ENCODE measurements at places on chromosomes 11 and 22.

GRCh38 chr22:45672564-45673481 lies 1.2 kb downstream of the ATXN10 start:
- no peak for DNase-seq

GRCh38 chr11:93737904-93738612 lies 3.2 kb downstream of the TAF1D start:
- DNase-seq: no peak

- DNase-seq: no peak
These were observed 164.5 kb downstream of the LUZP2 start for GRCh38 chr11:24661331-24661730.

DNA sequence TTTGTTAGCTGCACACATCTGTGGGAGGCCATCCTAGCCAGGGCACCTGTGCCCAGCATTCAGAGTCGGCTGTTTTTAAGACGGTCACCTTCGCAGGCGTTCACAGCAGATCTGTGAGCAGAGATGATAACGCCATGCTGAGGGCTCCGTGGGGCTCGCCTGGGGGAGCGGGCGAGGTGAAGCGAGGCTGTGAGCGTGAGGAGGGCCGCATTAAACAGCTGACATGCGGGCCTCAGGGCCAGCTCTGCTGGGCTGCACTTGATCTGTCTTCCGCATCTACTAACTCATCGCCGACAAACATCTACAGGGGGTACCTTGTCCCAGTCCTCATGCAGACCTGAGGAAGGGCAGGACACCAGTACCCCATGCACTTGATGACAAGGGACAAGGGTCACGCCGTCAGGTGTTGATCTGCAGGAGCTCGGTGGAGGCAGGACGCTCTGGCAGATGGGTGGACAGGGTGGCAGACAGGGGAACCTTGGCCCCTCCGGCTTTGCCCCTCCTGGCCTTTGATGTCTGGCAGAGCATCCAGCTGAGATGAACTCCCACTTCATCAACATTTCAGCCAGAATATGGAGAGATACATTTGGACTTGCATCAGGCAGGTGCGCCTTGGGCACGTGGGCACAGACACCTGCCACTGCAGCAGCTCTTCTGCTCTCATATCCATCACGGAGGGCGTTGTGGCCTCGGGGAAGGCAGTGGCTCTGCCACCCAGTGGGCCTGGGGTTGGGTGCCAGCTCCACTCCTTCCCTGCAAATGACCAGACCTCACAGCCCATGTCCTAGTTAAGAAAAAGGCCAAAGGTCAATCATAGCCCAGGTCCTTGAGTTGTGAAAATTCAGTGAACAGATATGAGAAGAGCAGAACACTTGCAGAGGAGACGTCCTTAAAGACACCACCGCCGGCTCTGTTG lies 822.9 kb downstream of the BRD1 start:
- no peak for DNase-seq

DNA sequence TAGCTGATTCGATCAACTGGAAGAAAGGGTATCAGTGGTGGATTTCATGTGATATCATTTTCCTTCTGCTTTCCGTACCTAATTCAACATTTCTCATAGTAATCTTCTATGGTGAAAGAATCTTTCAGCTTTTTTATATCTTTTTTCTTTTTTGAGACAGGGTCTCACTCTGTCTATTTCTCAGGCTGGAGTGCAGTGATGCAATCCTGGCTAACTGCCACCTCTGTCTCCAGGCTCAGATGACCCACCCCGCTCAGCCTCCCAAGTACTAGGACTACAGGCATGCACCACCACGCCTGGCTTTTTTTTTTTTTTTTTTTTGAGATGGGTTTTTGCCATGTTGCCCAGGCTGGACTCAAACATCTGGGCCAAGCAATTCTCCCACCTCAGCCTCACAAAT lies 18.6 kb upstream of the CHORDC1 start:
- no peak for DNase-seq
